Stimulated activated CD8-positive, alpha-beta memory T cell treated with anti-CD3 and anti-CD28 coated beads, Interleukin-2, amount 100 ng/mL, for 1 hour (primary cell): ENCODE measurements at places on chromosomes 7 and 10.

DNA sequence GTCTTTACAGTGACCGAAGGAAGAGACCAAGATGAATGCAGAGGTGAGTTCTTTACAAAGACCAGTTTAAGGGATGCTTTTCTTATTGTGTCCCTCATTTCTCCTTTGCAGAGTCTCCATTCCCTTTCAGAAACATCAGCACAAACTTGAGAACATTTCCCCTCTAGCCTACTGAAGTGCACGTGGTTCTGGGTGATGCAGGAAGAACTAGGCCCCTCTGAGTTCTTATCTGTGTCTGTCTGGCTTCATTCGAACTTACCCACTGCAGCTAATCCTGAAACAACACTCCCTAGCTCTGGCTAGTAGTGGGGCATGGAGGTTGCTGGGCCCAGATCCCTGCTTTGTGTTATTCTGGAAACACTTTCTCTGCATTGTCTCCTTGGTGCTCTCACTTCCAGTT, 12.6 kb downstream of the BLVRA start:
- no peak for DNase-seq

DNA sequence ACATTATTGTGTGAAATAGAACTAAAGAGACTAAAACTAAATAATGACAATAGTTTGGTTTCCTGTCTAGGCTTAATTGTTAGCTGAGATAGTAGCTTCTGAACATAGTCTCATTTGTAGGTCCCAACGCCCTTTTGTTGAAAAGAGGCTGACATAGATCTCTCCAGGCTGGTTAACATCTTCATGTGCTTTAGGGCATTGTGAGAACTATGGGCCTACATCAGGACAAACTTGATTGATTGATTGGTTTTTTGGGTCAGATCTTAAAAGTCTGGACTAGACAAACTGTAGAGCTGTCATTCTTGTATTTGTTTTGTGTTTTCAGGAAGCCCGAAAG, 869 bp downstream of the CHCHD1 start:
- DNase-seq: no peak

DNA sequence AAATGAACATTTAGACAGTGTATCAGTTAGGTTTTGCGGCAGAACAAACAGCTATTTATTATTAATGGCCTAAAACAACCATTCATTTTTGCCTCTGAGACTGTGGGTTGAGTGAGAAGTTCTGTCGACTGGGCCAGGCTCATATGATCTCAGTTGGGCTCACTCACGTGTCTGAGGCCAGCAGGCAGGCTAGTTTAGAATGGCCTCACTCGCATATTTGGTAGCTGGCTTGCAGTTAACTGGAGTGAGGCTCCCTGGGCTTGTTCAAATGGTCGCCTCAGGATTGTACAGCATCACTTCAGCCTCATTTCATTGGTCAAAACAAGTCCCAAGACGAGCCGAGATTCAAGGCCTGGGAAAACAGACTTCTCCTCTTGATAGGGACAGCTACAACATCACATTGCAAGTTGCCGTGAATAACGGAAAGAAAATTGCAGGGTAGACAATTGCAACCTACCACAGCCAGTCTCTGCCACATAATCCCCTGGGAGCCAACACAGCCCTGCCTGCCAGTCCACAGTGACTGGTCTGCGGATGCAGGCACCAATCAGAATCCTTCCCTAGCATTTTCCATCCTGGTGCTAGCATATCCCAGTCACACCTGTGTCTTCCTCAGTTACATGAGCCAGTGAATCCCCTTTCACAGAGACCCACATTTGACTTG, 23.1 kb upstream of the PPIF start:
- no peak for DNase-seq

DNA sequence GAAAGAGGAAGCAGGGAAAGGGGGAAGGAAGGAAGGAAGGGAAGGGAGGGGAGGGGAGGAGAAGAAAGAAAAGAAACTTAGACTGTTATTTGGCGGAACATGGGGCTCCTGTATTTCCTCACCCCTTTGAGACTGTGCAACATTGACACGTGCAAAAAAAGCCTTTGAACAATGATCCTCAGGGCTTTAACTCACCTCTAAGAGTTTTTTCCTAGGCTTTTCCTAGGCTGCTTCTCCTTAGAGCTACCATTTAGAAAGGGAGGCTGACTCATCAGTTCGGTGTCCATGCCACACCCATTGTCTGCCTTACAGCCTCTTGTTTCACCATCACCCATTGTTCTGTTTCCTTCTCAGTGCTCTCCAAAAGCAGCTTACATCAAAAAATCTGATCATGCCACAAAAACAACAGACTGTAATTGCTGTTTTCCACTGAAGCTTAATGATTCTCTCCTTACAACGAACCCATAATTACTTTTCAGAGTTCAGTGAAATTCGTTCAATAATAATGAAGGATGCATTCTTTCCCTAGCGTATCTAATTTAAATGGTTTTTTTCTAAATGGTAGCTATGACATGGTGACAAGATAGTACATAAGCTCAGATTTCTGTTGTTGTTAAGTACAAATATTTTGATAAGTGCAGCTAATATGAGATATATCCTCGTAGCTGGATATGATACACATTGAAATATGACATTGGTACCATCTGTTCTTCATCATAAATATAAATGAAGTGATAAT, 90.8 kb downstream of the PRLHR start:
- DNase-seq: no peak

- no peak for DNase-seq
These were observed 65.3 kb downstream of the HOXA1 start for GRCh38 chr7:27030393-27031050.

DNA sequence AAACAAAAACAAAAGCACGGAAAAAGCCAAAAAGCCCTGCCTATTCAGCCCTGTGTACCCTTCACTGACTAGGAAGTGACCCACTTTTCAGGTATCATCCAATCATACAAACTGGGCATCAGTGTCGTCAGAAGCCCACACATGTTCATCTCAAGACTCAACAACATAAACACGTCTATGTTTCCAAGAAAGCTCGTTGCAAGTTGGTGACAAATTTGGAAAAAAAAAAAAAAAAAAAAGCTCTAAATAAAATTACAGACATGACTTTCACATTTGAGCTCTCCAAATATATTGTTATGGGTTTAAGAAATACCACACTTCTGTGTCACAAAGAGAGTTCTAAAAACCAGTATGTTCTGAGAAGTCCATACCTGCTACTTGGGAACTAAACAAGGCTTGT, 204.7 kb upstream of the KLF14 start:
- DNase-seq: no peak

DNA sequence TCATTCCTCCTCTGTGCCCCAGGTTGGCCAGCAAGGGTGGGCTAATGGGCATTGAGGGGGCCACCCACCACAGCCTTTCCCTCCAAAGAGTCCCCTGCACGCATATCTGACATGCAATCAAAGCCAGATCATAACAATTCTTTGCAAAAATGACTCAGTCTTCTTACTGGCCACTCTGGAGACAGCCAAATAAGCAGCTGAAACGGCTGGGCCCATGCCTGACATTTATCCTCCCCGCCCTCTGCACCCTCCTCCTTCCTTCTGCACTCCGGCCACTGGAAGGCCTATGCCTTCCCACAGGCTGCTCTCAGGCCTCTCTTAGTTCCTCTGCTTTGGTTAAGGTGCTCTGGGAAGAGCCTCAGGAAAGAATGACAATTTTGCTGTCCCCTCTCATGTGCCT, 29.2 kb upstream of the NPFFR1 start:
- no peak for DNase-seq

GRCh38 chr7:47074702-47075153, 507.2 kb downstream of the TNS3 start:
- DNase-seq: no peak

GRCh38 chr10:20350509-20350908, 534.3 kb downstream of the PLXDC2 start:
- no peak for DNase-seq

- no peak for DNase-seq
These were observed 51.5 kb downstream of the WDR37 start for GRCh38 chr10:1107679-1108078.

DNA sequence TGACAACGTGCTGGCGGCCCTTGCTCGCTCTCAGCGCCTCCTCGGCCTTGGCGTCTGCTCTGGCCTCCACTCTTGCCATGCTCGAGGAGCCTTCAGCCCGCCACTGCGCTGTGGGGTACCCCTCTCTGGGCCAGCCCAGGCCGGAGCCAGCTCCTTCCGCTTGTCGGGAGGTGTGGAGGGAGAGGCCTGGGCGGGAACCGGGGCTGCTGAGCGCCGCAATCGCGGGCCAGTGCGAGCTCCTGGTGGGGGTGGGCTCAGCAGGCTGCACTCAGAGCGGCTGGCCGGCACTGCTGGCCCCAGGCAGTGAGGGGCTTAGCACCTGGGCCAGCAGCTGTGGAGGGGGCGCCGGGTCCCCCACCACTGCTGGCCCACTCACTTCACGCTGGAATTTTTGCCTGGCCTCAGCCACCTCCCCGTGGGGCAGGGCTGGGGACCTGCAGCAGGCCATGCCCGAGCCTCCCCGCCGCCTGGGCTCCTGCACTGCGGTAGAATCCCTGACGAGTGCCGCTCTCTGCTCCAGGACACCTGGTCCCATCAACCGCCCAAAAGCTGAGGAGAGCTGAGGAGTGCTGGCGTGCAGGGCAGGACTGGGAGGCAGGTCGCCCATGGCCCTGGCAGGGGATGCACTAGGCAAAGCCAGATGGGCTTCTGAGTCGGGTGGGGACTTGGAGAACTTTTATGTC, 372.2 kb upstream of the NRG3 start:
- no peak for DNase-seq

- no peak for DNase-seq
These were observed 5.7 kb downstream of the ELN start for GRCh38 chr7:74033372-74034311.

DNA sequence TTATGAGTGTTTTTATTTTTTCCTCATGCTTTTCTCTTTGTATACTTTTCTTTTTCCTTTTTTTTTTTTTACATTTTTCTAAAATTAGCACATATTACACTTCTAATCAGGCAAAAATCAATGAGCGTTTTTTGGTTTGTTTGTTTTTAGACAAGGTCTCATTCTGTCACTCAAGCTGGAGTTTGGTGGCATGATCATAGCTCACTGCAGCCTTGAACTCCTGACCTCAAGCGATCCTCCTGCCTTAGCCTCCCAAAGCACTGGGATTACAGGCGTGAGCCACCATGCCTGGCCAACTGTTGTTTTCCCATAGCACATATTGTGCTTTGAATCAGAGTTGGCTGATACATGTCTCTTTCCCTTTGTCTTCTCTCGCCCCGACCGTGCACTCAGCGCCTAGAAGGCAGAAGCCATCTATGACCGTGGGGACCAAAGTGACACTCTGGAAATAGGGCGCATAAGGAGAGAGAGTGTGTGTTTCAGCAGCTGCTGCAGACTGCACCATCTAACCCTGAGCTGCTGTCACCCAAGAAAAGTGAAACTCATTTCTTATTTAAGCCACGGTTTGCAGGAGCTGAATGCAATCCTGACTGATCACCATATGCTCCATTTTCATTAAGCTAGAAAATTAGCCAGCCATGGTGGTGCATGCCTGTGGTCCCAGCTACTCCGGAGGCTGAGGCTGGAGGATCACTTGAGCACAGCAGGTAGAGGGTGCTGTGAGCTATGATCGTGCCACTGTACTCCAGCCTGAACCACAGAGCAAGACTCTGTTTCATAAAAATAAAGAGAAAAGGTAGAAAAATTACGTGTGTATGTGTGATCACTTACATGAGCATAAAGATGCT, 41.4 kb upstream of the GTF2I start:
- DNase-seq: no peak

- no peak for DNase-seq
These were observed 166.4 kb upstream of the PPP1R3A start for GRCh38 chr7:114085313-114085591.

- DNase-seq: no peak
These were observed 109.1 kb downstream of the LMBR1 start for GRCh38 chr7:156783864-156784263.

- no peak for DNase-seq
These were observed 12.2 kb downstream of the ATP6V0E2 start for GRCh38 chr7:149886018-149886415.

DNA sequence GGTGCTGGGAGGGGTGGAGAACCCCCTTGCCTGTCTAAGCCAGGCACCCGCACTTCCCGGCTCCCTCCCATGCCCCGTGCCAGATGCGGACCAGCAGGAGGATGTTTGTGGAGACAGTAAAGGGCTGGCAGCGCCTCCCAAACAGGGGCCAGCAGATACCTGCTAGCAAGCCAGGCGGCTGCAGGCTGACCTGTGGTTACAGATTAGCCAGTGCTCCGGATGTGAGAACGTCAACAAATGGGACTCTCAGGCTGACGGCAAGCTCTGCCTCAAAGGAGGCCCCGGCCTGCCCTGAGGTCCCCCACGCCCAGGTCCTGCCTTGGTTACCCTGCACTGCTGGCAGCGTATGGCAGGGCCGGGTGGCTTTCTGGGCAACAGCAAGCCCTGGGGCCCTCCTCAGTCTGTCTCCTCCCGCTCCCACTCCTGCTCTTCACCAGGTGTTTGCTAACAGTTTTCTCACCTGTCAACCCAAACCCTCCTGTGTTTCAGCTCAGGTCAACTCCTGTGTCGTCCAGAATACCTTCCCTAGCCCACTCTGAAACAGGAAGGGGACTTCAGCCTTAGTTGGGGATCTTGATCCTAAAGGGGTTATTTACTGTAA, 85.4 kb downstream of the NEURL1 start:
- DNase-seq: no peak

DNA sequence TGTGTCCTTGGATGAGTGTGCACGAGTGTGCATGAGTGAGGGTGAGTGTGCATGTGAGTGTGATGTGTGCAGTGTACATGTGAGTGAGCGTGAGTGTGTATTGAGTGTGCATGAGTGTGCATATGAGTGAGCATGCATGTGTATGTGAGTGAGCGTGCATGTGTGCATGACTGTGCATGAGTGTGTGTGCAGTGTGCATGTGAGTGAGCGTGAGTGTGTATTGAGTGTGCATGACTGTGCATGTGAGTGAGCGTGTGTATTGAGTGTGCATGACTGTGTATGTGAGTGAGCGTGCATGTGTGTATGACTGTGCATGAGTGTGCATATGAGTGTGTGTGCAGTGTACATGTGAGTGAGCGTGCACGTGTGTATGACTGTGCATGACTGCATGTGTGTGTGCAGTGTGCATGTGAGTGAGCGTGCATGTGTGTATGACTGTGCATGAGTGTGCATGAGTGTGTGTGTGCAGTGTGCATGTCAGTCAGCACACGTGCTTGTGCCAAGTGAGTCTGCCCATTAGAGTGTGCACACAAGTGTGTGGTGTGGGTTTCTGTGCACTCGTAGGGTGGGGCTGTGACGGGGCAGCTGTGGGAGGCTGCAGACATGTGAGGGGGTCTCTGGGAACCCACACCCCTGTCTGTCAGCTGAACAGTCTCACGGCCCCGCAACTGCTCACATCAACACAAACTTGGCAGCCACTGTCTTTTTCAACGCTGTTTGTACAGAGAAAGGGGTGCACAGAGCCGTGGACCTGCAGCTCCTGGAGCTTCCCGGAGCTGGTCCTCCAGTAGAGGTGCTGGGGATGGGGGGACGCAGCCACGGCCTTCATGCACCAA, 14.8 kb downstream of the FOXL3 start:
- DNase-seq: no peak

GRCh38 chr10:103695584-103696005, 159.8 kb downstream of the SH3PXD2A start:
- no peak for DNase-seq

- no peak for DNase-seq
These were observed 4.1 kb upstream of the OIT3 start for GRCh38 chr10:72889391-72889831.
